ENCODE measurements at places on chromosomes 2 and 18.

DNA sequence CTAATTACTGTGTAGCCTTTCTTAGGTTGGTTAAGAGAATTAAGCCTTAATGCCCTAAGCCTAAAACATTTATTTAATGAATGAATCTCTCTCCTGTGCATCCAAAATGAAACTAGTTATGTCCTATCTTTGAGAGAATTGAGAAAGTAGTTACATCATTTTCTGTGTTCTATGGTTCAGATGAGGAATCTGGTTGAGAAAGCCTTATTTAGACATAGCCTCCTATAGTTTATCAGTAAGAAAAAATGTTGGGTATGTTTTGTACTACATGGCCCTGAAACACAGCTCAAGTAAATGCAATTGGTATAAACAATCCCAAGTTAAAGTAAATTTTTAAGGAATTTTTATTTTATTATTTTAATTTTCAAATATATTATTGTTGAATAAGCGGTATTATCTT, 25.9 kb upstream of the RAMP1 start:
- no peak for DNase-seq

DNA sequence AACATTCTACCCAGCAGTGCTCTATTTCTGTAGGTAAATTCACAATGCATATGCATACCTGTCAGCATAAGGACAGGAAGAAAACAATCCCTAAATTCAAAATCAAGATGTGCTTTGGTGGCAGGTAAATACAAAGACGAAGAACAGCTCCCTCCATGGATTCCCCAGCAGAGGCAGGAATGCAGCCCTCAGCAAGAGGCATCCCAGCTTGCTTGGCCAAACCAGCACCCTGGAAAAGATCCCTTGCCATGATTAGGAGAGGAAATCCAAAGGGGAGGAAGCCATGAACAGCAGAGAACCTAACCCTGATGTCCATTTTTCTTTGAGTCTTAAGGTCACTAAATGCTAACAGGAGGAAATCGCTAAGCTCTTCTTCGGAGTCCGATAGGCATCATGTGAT, 91.2 kb downstream of the KCTD1 start:
- DNase-seq: no peak

- DNase-seq: no peak
Measured at GRCh38 chr2:207128867-207129266, 36.9 kb downstream of the KLF7 start.

- no peak for DNase-seq
Measured at GRCh38 chr2:42337356-42337820, 23.6 kb downstream of the COX7A2L start.

Data from SIG-M5 (cell line).